AG08396 (cell line): ENCODE measurements at places on chromosomes 5 and 9.
A peak's percentile ranks its signal among the peaks of the same experiment; 100 is the strongest.

DNA sequence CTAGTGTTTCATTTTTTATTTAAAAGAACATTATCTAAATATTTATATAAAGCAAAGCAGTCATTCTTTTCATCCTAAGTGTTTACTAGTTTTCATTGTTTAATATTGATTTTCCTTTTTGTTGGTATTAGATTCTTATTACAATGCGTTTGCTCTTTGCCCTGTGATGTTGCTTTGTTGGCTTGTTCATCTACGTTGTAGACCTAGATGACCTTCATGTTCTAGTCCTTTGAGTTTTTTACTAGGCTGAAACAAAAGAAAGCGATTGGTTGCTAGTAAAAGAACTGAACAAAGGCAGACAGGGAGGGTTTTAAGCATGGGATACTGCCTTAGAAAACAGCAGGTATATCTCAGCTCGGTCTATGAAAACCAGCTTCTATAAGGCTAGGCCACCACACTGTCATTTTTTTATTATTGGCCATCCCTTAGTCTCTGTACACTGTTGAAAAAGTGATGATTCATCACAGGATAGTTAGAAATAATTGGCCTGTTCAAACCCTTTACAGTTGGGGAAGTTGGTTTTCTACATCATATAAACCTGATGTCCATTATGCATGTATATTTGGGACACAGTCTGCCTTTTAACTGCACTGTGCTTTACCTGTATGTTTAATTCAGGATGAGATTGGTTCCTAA is 119.0 kb downstream of the ZCCHC7 start:
- DNase-seq = no peak

GRCh38 chr5:141598391-141599345 is 20.1 kb downstream of the DIAPH1 start:
- DNase-seq = peak; percentile 10

DNA sequence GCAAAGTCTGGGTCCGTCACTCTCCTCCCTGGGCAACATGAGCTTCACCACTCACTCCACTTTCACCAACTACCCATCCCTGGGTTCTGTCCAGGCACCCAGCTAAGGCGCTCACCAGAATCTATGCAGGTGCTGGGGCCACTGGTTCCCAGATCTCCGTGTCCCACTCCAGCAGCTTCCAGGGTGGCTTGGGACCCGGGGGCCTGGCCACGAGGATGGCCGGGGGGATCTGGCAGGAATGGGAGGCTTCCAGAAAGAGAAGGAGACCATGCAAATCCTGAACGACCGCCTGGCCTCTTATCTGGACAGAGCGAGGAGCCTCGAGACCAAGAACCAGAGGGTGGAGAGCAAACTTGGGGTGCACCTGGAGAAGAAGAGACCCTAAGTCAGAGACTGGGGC is 1611.0 kb upstream of the ACO1 start:
- DNase-seq = no peak

DNA sequence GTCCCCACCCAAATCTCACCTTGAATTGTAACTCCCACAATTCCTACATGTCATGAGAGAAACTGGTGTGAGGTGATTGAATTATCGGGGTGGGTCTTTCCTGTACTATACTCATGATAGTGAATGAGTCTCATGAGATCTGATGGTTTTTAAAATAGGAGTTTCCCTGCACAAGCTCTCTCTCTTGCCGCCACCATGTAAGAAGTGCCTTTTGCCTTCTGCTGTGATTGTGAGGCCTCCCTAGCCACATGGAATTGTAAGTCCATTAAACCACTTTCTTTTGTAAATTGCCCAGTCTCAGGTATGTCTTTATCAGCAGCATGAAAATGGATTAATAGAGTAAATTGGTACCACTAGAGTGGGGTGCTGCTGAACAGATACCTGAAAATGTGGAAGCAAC is 140.9 kb downstream of the ARHGEF28 start:
- no peak for DNase-seq

GRCh38 chr5:180423133-180423532 is 70.0 kb upstream of the GFPT2 start:
- no peak for DNase-seq

- DNase-seq = no peak
Measured at GRCh38 chr5:126044931-126045565, 378.2 kb upstream of the GRAMD2B start.

- DNase-seq = peak; percentile 87
Measured at GRCh38 chr5:172733131-172733973, 37.6 kb downstream of the DUSP1 start.

GRCh38 chr5:153678617-153679329 is 188.3 kb downstream of the GRIA1 start:
- no peak for DNase-seq

- no peak for DNase-seq
Measured at GRCh38 chr9:35771075-35771433, 17.0 kb upstream of the MSMP start.
